ENCODE measurements at places on chromosomes 1 and 21.

DNA sequence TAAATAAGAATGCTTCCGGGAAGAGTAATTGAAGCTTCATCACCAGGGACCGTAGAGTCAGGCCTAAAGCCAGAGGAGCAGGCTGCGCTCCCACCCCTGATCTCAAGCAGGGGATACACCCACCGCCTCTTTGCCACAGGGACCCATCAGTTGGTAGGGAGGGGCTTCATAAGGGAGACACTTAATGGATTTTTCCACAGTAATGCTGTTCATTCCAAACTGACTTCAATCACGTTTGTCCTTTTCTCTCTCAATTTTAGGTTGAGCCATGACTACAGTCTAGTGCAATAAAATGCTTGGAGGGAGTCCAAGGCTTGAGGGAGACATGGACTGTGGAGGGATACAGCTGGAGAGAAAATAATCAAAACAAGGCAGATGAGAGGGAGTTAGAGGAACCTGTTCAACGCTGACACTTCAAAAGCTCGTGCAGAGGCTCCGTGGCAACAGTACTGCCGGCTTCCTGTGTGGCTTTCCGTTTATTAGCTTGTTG lies 111.5 kb downstream of the SEC16B start:
- DNase-seq = peak; percentile 81

DNA sequence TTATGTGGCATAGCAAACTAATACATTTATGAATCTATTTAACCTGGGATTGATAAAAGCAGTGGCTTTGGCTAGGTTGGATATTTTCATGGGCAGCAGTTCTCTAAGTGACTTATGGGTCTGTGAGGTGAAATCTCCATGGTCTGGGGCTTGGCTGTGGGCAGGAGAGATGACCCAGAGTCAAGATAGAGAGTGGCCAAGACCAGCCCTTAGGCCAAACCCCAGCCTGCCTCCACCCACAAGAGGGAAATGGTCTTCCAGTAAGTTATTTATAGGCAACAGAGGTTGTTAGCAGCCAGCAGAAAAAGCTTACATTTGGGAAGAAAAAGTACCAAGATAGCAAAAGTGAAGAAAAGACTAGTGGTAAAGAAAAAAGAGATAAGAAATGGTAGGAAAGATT lies 61.4 kb downstream of the SLC35F3 start:
- no peak for DNase-seq

DNA sequence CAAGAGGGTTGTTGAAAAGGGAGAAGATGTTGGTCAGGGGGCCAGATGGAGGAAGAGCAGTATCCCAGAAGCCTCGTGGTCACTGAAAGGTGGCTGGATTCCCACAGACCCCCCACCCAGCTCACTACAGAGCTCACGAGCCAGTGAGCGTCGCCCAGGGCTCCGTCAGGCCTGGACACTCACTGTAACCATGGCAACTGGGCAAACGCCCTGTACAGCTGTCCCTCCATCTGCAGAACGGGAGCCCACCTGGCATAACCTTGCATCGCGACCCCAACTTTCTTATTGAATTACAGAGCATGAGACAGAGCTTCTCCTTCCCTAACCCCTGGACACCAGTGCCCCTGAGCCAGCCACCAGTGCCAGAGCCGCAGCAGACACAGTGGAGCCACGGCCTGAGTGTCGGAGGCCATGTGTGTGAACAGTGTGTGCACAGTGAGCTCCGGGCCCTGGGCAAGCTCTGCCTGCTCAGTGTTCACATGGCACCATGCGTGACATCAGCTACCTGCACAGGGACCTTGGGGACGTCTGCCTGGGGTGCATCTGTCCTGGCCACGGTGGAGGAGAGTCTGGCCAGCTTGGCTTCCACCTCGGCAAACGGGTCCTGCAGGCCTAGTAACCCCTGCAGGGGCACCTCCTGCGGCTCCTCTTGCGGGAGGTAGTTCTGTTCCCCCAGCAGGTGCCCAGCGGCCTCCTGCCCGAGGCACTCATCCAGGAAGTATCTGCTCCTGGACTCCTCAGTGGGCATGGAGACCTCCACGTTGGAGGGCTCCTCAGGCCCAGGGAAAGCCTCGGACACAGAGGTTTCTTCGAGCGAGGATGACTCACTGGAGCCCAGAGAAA lies 25.9 kb upstream of the DDOST start:
- DNase-seq = no peak

DNA sequence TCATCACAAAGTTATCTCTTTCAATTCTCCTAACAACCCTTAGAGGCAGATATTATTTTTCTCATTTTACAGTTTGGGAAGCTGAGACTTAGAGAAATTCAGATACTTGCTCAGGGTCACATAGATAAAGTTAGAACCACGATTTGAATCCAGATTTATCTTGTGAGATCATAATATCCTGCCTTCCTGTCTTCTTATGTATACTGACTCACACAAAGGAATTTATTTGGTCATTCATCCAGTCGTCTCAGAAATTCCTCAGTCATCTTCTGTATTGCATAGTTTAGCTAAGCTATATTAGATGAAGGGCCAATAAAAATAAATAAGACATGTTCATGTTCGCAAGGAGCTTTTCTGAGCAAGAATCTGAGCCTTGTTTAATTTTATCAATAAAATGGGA lies 35.8 kb upstream of the RUNX1 start:
- DNase-seq = no peak

GRCh38 chr1:196317535-196318522 lies 290.4 kb downstream of the KCNT2 start:
- DNase-seq = peak; percentile 41

- DNase-seq = no peak
These were observed 11.2 kb downstream of the TRAF3IP3 start for GRCh38 chr1:209767096-209767495.

DNA sequence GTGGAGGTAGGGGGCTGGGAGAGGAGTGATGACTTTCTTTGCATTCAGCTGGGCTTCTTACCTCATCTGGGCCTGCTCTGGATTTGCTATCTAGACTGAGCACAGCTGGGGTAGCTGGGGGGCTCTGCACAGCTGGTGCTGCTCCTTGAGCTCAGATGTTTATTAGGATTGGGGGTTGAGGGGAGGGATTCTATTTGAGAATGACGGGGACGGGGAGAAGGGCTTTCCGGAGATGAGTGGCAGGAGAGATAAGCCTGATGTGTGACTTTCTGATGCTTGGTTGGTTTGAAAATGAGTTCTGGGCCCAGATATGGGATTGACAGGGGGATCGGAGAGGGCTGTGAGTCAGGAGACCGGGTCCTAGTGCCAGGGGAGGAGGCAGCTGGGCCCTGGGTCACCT lies 146.1 kb upstream of the CSF3R start:
- DNase-seq = no peak

GRCh38 chr21:35075546-35075945 lies 26.4 kb upstream of the RUNX1 start:
- no peak for DNase-seq

DNA sequence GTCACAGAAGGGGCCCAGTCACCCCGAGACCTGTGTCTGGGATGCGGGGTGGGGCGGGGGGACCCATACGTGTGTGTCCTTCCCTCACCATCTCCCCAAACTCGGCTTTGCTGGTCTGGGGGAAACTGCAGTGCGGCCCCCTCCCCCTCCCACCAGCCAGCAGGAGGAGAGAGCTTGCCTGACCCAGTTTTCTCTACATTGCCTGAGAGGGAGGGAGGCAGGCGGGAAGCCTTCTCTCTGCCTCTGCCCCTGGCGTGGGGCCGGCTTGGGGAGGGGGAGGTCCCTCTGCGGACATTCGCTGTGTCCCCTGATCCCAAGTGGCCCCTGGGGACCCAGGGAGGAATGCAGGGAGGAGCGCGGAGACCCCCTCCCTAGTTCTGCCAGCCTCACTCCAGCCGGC lies 3.9 kb downstream of the EPHA8 start:
- no peak for DNase-seq

DNA sequence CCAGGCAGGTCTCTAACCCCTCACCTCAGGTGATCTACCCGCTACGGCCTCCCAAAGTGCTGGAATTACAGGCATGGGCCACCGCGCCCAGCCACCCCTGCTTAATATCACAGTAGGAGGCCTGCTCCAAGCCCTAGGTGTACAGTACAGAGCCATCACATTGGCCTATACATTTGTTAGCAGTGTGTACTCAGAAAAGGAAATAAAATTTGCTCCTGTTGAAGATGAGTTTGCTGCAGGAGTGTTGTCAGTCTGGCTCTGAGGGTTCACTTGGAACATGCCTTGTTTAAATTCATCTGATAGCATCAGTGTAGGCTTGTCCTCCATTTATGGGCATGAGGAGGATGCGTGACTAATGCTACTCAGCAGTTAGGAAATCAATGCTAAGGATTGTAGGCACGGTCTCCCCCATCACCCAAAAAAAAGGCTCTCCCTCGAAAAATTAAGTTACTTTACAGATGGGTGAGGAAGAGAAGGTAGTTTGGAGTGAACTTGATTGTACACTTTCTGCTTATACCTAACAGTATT lies 4.6 kb upstream of the ENAH start:
- no peak for DNase-seq

GRCh38 chr21:45053561-45054226 lies 20.7 kb upstream of the ADARB1 start:
- no peak for DNase-seq

DNA sequence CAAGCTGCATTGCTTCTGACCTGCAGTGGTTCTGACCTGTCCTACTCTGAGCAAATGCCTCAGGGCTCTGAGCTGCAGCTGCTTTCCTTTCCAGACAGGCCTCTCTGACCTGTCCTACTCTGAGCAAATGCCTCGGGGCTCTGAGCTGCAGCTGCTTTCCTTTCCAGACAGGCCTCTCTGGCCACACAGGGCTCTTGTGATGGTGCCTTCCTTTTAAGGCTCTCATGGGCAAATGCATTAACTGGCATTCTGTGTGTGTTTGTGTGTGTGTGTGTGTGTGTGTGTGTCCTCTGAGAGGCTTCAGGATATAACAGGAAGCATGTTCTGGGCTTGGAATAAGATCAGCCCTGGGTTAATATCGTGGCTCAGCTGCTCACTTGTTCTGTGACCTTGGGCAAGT lies 131.3 kb downstream of the NTPCR start:
- no peak for DNase-seq

DNA sequence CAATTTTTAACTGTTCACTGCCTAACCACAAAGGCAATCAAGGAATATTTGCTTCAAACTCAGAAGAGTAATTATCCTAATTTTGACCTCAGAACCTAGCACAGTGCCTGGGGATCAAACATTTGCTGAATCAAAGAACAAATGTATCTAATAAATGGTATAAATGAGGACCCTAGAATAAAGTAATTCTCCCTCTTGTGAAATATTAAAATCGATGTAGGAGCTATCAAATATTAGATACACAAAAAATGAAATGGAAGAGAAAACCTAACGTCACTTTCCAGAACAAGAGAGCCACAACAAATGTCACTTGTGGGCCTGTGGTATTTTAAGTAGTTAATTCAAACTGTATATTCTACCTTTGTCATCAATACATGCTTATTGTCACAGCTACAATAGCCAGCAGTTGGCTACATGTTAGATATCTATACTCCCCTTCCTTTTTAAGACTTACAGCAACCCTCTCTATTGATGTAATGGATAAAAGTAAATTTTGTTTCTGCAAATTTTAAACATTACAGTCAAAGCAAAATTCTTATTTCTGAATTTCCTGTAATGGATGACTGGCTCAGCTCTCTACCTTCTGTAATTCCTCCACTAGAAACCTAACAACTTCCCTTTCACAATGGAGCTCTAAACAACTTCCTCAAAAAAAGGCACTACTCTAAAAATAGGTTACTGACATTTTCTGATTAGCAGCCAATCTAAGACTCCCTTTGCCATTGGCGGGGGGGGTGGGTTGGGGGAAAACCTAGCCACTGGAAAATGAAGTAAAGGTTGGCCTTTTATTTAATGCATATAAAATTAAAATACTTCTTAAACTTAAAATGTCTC lies 37.6 kb downstream of the PUM1 start:
- DNase-seq = peak; percentile 10

DNA sequence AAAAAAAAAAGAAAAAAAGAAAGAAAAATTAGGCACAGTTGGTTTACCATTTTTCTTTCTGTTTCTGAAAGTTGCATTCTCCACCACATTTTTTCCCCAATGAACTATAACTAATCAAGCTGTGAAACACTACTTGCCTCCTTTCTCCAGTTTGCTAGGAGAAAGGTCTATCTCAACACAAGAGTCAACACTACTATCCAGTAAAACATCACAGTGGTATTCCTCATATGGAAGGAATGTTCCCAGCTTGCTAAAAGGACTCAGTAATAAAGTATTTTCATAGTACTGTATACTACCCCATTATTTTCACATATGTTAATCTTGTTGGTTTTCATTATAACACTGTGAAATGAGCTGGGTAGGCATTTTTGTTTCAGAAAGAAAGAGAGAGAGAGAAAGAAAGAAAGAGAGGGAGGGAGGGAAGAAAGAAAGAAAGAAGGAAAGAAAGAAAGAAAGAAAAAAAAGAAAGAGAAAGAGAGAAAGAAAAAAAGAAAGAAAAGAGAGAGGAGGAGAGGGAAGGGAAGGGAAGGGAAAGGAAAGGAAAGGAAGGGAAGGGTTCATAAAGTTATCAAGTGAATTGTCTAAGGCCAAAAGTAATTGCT lies 7.9 kb downstream of the PTGER3 start:
- DNase-seq = no peak

- DNase-seq = peak; percentile 51
These were observed 38.1 kb downstream of the TOMM20 start for GRCh38 chr1:235090406-235091069.

DNA sequence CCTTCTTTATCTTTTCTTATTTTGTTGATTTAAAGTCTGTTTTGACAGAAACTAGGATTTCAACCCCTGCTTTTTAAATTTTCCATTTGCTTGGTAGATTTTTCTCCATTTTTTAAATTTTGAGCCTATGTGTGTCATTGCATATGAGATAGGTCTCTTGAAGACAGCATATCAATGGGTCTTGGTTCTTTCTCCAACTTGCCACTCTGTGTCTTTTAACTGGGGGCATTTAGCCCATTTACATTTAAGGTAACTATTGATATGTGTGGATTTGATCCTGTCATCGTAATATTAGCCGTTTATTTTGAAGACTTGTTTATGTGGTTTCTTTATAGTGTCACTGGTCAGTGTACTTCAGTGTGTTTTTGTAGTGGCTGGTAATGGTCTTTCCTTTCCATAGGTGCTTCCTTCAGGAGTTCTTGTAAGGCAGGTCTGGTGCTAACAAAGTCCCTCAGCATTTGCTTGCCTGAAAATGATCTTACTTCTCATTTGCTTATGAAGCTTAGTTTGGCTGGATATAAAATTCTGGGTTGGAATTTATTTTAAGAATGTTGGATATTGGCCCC lies 223.9 kb downstream of the USP25 start:
- DNase-seq = no peak

Data from muscle of back (tissue), 13 donors.